ENCODE measurements at places on chromosomes 3 and 15.

GRCh38 chr15:67575039-67575502 is 32.6 kb downstream of the MAP2K5 start:
- DNase-seq: no peak

- peak; percentile 81 for DNase-seq
These were observed 9.1 kb upstream of the SKIC8 start for GRCh38 chr15:78308422-78309032.

- DNase-seq: no peak
These were observed 108.9 kb upstream of the ETV5 start for GRCh38 chr3:186217820-186218164.

DNA sequence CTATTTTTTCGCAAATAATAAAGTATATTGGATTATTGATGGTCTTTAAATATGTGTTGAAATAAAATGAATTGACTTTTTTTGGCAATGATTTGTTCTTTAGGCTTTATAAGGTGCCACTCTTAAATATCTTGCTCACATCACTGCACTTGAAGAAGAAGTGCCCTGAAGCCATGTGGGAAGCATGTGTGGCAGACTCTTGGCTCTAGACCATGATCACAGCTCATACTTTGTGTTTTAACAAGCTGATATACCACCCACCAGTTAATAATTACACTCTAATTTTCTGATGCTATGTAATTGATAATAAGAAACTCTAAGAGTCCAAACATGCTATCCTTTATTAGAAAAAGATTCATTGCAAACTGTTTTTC is 52.1 kb upstream of the TGFBR2 start:
- DNase-seq: no peak

DNA sequence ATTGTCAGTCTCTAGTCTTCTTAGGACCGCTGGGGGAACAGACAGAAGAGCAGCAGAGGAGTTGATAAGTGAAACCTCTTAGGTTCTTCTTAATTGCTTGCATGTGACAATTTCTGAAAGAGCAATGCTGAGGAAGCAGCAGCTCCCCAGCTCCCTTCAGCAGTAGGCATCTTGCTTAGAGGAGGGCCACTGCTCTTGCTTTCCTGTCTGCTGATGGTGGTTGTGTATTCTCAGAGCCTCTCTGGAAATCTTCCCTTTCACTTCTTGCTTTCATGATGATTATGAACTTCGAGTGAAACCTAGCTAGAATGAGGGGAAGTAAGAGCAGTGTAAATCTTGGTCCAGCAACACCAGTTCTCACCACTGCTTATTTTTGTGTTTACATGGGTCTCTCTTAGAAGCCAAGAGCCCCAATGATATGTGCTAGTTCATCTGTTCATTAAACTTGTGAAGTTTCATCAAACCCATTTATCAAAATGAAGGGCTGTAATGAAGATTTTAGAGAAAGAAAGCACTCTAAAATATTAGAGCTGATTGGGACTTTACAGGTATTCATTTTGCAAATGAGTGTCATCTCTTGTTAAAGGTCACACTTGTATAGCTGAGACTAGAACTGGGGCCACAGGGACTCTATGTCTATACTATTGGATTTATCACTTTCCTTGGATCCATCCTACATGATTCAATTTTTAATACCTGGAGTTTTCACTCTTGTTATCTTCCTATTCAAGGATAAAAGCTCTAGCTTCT is 246.7 kb downstream of the LPP start:
- no peak for DNase-seq

- no peak for DNase-seq
These were observed 16.5 kb upstream of the USP50 start for GRCh38 chr15:50562735-50563640.

- DNase-seq: no peak
These were observed 38.5 kb upstream of the MELTF start for GRCh38 chr3:197068077-197068476.

GRCh38 chr3:100169201-100169920 is 55.1 kb upstream of the FILIP1L start:
- DNase-seq: no peak

GRCh38 chr15:90463381-90463780 is 66.3 kb upstream of the CRTC3 start:
- DNase-seq: no peak

Measured in left forelimb (tissue), 1 donor.